ENCODE measurements at places on chromosomes 12 and 14.
A peak's percentile ranks its signal among the peaks of the same experiment; 100 is the strongest.

DNA sequence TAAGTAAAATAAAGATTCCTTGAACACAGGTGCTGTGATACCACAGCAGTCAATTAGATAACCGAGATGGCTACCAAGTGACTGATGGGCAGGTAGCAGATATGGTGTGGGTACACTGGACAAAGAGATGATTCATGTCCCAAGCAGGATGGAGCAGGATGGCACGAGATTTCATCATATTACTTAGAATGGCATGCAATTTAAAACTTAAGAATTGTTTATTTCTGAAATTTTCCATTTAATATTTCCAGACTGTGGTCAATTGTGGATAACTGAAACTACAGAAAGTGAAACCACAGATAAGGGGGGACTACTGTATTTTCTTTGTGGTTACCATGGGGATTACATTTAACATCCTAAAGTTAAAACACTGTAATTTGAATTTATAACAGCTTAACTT, 7.5 kb upstream of the ZFP36L1 start:
- peak; percentile 18 for DNase-seq

- no peak for DNase-seq
Observed at GRCh38 chr14:72606879-72607278, 287.0 kb downstream of the DPF3 start.

GRCh38 chr12:122501489-122501989, 807 bp upstream of the ZCCHC8 start:
- DNase-seq: no peak

- no peak for DNase-seq
Observed at GRCh38 chr12:132416121-132416673, 73.8 kb upstream of the FBRSL1 start.

DNA sequence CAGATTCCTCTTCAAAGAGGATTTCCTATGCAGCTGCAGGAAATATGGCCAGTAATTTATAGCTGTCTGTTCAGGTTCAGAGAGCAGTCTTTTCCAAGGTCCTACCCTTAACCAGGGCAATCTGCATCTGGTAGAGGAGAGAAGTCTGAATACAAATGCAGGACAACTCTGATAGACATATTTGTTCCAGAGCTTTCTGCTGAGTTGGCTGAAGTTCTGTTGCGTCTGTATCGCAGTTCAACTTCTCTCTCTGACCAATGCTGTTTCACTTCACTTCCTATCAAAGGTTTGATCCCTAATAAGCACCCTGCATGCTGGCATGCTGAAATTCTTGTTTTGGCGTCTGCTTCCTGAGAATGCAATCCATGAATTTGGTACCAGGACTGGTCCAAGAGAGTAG, 14.0 kb upstream of the CCDC91 start:
- DNase-seq: no peak

DNA sequence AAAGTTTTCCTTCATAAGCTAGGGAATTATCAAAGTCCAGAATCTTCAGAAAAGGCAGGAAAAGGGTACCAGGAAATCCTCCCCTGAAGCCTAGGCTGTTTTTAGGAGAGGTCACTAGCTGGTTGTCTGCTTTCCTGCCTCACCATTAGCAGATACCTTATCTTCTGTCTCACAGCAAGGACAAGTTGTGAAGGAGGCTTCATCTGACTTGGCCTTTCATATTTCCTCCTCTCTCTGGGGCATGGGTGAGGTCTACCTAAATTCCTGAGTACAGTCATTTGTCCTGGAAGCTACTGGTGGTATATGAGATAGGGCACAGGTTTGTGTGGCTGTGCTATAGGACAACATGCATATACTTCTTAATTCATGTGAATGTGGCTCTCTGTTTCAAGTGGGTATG, 2.3 kb downstream of the FOXJ2 start:
- DNase-seq: no peak

Data from fibroblast of skin of abdomen (primary cell).